ENCODE measurements at places on chromosomes 16 and 17.
A peak's percentile ranks its signal among the peaks of the same experiment; 100 is the strongest.

DNA sequence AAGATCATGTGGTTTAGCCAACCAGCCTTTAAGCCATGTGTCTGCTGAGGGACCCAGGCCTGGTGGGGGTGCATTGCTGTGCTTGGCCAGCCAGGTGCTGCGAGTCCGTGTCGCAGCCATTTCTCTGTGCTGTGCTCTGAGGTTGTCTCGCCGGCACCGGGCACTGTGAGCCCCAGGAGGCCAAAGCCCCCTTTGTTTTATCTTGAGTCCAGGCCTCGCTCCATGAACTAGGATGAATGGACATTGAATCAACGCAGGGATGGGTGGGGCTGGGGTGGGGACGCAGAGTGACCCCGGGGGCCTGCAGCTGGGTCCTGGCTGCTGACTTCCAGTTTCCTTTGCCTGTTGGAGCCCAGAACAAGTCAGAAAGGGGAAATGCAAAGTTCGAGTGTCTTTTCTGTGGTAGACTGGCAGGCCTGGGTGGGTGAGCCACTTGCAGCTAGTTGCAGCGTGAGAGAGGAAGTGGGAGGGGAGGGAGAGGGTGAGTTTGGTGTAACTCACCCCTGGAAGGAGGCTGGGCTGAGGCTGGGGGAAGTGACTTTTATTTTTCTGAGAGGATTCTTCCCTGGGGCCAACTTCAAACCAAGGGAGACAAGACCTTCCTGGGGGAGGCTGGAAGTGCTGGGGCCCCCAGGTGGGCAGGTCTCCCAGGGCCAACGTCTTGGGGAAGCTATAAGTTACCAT, 324.7 kb downstream of the SEC14L1 start:
- DNase-seq = peak; percentile 15

DNA sequence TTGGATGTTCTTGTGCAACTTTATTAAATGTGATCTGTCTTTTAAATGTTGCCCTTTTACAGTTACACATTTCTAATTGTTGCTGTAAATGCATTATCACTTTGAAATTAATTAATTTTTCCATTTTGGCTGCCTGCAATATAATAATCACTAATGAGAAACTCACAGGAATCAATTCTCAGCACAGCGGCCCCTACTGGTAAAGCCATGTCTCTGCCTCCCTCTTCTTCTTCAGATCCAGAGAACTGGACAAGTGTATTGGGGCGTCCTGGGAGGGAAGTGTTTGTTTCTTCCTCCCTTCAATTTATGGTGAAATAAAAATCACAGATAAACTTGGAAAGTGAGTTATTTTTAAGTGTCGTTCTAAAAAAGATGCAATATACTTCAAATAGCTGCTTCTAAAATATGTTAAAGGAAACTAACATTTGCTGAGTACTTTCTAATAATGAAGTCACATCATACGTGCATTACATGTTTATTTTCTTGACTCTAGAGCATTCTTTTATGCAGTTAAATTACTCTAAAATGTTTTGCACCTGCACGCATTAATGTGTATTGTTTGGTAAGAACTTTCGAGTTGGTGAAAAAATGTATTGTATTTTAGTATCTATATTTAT, 338.0 kb downstream of the WWOX start:
- peak; percentile 26 for DNase-seq

- no peak for DNase-seq
Measured at GRCh38 chr16:1037394-1038257, 34.9 kb upstream of the SSTR5 start.

DNA sequence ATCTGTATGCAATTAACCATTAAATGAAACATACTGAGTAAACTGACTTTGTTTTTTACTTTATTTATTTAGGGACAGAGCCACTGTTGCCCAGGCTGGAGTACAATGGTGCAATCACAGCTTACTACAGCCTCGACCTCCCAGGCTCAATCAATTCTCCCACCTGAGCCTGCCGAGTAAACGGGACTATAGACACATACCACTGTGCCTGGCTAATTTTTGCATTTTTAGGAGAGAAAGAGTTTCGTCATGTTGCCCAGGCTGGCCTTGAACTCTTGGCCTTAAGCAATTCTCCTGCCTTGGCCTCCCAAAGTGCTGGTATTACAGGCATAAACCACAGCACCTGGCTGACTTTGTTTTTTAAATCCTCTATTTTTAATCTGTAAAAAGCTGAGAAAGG, 42.6 kb downstream of the ANKFY1 start:
- DNase-seq = no peak

DNA sequence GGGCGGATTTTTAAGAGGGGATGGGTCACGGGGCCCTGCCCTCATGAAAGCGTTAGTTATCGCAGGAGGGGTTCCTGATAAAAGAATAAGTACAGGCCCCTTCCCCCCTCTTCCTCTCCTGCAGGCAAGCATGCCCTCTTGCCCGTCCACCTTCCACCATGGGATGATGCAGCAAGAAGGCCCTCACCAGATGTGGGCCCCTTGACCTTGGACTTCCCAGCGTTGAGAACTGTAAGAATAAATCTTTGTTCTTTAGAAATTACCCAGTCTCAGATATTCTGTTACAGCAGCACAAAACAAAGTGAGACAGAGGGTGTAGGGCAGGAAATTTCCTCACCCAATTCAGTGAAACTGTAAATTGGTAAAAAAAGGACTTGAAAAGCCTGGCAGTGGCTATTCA, 27.8 kb upstream of the LCMT1 start:
- no peak for DNase-seq

- DNase-seq = no peak
Measured at GRCh38 chr17:74745548-74746177, 2.8 kb upstream of the NHERF1 start.

GRCh38 chr16:30985401-30986128, 558 bp downstream of the HSD3B7 start:
- peak; percentile 93 for DNase-seq

GRCh38 chr17:33914125-33914524, 341.0 kb upstream of the CCL2 start:
- DNase-seq = no peak

DNA sequence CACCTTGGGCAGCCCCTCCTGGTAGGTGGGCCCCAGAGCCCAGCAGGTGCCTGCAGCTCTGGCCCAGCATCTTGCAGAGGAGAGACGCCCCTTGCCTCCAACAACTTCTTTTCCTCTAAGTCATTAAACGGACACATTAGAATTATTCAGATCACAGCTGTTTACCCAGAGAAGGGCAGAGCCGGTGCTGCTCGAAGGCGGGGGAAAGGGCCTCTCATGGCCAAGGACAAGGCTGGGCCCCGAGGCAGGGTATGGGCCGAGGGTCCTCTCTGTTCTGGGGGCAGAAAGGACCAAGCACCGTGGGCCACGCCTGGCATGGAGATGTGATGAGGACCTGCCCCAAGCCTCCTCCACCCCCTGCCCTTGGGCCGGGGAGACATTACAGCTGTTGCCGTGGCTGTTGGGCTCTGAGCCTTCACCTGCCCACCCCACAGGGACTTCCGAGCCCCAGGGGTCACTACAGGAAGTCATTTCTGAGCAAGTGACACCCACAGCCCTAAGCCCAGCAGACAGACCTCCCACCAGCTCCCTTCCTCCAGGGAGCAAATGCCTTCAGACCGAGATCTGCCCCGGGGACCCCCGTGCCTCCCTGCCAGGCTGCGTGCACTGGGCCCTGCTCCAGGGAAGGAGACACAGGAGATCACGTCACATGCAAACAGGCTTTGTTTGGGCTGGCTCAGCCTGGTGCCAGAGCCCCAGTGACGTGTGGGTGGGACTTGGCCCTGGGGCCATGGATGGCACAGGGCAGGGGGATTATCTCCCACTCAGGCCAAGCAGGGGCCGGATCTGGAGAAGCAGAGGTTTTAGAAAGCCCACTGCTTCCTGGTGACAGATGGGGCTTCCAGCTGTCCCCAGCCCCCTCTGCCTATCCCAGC, 699 bp upstream of the PVALEF start:
- no peak for DNase-seq

GRCh38 chr17:28940675-28941074, 10.6 kb downstream of the PHF12 start:
- no peak for DNase-seq

- peak; percentile 52 for DNase-seq
Measured at GRCh38 chr17:13016881-13017654, 759 bp downstream of the ELAC2 start.

DNA sequence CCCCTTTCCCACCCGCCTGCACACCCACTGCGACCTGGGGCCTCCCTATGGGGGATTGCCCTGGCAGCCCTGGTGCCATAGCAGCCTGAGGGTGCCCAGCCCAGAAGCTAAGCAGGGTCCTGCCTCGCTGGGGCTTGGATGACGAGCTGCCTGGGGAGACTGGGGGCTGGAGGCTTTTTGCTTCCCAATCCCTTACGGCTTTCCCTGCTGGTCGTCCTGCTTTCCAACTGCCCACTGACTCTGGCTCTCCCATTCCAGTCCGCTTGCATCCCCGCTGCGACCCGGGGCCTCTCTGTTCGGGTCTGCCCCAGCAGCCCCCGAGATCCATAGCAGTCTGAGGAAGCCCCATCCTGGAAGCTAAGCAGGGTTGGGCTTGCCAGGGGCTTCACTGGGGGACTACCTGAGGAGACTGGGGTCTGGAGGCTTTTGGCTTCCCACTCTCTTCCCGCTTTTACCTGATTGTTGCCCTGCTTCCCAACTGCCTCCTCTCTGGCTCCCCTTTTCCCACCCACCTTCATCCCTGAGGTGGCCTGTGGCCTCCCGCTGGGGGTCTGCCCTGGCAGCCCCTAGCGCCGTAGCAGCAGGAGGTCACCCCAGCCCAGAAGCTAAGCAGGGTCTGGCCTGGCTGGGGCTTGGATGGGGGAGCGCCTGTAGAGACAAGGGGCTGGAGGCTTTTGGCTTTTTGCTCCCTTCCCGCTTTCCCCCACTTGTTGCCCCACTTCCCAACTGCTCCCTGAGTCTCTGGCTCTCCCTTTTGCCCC, 2292.8 kb downstream of the TP53TG3F start:
- no peak for DNase-seq

GRCh38 chr16:86798247-86799041, 220.1 kb downstream of the FOXL1 start:
- DNase-seq = no peak

DNA sequence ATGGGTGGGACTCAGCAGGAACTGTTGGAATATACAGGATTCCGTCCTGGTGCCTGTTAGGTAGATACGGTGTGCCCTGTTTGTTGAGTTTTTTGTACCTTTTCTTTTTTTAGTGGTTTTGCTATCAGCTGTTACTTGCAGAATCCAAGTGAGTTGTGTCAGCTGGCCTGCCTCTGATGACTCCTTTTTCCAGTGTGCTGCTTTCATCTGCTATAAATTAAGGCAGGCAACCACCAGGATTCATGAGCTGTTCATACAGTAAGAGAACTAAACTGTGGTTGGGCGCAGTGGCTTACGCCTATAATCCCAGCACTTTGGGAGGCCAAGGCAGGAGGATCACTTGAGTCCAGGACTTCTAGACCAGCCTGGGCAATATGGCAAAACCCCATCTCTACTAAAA, 79.9 kb downstream of the WNT3 start:
- DNase-seq = no peak

DNA sequence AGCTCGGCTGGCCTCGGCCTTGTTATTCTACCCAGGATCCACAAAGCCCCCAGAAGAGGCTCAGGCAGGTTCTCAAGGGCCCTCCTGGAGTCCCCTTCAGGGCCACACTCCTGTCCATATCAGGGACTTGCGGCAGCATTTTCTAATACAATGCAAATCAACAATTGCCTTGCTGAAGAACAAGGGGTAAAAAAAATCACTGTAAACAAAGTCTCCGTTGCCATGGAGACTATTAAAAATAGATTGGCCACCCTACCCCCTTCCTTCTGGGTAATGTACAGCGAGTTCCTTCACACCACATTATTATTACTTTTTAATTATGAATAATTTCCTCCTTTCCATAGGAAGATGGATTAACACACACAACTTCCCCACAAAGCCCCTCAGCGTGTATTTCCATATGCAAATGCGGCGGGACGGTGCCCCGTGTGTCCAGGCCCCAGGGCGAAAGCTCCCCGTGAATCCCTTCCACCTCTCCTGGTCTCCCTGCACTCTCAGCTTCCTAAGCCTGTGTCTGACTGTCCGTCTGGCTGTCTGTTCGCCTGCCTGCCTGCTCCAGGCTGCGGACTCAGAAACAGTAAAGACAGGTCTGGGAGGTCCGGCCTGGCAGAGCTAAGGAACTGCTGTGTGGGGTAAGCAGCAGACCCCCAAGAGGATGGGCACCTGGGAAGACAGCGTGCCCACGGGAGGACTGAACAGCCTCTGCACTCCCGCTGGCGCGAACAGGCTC, 196.6 kb downstream of the RBFOX3 start:
- DNase-seq = no peak

DNA sequence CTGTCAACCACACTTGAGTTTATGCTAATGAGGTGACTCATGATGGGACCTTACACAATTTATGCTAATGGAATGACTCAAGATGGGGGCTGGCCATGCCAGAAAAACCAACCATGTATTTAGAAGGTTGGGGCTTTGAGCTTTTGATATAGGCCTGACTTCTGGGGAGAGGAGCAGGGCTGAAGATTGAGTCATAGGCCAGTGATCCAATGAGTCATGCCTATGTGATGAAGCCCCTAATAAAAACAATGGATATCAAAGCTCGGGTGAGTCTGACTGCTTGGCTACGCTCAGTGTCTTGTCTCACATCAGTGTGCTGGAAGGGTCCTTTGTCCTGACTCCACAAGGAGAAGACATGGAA, 7.3 kb downstream of the MFSD6L start:
- no peak for DNase-seq

- no peak for DNase-seq
Measured at GRCh38 chr17:69819316-69820087, 255.5 kb upstream of the KCNJ16 start.

GRCh38 chr17:16313139-16314090, 39.9 kb downstream of the CENPV start:
- no peak for DNase-seq

- no peak for DNase-seq
Measured at GRCh38 chr17:7444682-7445618, at the start of gene CHRNB1. CHRNB1 (plus strand) TSS chr17:7445061; CDS start chr17:7445128, 67 bp downstream.

- DNase-seq = no peak
Measured at GRCh38 chr16:12904329-12904671, 2.9 kb downstream of the SHISA9 start.

DNA sequence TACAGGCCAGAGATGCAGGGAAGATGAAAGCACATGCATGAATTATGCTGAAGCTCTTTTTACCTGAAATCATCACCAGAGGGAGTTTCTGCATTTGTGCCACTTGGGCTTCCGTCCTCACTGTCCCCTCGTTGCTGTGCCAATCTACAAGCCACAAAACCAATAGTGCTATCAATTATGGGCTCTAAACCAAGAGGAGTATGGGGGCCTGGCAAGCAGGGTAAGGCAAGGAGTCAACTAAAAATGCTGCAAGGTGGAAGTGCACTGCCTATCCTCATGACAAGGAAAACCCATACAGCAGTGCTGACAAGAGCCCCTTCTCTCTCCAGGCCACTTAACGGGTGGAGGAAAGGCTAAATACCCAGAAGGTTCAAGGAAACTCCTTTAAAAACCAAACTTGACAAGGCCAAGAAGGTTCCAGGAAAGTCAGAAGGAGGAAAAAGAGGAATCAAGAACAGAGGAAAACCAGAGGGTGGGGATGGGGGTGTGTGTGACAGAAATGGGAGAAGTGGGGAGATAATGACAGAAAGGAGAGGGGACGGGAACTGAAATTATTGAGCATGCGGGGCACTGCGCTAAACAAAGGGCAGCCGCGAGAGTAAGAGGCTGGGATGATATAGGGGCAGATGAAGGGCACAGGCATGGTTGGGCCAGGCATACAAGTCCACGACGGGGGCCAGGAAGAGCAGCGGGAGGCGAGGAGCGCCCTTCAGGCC, 674 bp downstream of the C17orf75 start:
- DNase-seq = peak; percentile 42

GRCh38 chr16:57647136-57647875, 18.9 kb downstream of the ADGRG1 start:
- DNase-seq = no peak

GRCh38 chr17:79919164-79919585, 79.9 kb upstream of the CBX4 start:
- no peak for DNase-seq

- DNase-seq = peak; percentile 42
Measured at GRCh38 chr17:65742403-65743307, 181.2 kb upstream of the AXIN2 start.
